ENCODE measurements at places on chromosomes 2 and 18.

- DNase-seq: no peak
These were observed 297.7 kb downstream of the GBX2 start for GRCh38 chr2:235870515-235870914.

DNA sequence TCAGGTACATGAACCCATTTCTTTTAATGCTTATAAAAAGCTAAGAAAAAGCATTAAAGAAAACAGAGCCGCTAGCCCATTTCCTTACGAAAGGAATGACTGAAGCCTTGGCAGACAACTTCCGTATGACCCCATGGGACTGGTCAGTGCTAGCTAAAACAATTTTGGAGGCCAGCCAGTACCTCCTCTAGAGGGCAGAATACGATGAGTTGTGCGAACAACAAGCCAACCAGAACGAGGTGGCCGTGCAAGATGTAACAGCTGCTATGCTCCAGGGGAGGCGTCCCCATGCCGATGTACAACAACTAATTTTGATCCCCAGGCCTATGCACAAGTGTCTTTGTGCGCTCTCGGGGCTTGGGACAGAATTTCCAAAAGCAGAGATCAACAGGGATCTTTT lies 16.7 kb downstream of the MAP3K2 start:
- DNase-seq: no peak

- DNase-seq: no peak
These were observed 48.6 kb downstream of the BIN1 start for GRCh38 chr2:127058246-127058953.

- no peak for DNase-seq
These were observed 227.4 kb upstream of the CDH7 start for GRCh38 chr18:65523461-65523860.

GRCh38 chr2:168323529-168324021 lies 76.2 kb upstream of the STK39 start:
- DNase-seq: no peak

DNA sequence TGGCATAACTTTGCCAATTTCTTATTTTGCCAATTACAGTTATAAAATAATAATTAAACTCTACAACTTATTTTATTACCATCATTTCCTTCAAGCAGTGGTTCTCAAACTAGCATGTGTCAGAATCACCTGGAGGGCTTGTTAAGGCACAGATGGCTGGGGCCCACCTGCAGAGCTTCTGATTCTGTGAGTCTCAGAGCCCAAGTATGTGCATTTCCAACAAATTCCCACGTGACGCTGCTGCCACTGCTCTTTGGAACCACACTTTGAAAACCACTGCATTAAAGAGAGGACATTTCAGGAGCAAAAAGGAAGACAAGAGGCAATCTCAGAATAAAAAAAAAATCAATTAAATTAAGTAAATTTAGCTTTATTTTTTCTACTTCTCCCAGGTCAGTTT lies 94.0 kb upstream of the HNRNPA3 start:
- DNase-seq: no peak

DNA sequence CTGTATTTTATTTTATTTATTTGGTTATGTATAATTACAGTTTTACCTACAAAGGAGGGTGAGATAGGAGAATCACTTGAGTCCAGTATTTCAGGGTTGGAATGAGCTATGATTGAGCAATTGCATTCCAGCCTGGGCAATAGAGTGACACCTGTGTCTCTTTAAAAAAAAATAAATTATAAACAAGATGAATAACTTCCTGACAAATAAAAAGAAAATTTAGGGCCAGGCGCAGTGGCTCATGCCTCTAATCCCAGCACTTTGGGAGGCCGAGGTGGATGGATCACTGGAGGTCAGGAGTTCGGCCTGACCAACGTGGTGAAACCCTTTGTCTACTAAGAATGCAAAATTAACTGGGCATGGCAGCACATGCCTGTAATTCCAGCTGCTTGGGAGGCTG lies 17.3 kb downstream of the MTA3 start:
- no peak for DNase-seq

DNA sequence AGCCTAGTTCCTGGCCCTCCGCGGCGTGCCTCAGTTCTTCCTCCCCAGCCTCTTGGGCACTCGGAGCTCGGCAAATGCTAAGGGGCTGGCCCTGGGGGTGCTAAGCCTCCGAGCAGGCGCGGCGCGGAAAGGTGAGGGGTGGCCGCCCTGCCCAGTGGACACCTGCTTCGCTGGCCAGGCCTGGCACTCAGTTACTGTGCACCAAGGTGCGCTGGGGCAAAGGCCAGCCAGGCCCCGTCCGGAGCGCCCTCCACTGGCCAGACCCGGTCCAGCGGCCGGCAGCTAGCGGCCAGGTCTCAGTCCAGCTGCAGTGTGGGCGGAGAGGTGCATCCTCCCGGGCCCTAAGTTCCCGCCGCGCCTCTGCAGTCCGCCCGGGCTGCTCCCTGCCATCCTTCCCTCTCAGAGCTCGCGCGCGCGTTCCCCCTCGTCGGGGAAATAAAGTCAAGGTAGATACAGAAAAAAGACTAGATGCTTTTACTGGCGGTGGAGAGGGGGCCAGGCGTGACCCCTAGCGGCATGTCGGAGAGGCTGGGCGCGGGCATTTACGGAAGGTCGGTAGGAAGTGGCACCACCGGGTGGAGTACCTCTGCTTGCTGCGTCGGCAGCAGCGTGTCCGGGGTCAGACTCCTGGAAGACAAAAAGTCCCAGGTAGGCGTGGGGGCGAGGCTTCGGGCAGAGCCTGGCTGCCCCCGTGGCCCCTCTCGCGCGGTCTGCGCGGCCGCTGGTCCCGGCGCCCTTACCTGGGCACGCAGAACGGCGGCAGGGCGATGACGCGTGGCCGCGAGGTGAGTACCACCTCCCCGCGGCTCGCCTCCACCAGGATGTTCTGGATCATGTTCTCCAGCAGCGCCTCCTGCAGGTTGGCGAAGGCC lies 9.4 kb upstream of the CRYBA2 start:
- DNase-seq: no peak

DNA sequence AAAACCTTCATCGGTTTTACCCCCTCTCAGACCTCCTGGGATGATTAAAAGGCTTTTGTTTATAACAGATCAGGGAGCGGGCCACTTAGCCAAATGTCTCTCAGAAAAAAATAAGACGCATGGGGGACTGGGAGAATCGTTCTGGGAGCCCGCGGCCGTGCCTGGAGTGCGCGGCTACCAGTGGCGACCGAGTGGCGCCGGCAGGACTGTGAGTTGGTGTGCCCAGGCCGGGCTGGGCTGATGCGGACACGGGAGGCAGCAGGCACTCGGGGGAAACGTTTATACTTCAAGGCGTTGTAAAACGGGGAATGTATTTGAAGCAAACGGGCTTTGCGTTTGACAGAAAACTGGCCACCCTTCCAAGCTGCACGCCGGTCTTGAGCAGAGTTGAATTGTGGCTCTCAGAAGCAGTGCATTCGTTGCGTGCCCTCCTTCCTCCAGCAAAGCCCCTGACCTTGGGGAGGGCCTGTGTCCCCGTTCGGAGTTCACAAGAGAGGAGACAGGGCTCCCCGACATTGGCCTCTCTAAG lies 4.7 kb upstream of the HOXD10 start:
- no peak for DNase-seq

- no peak for DNase-seq
These were observed 135.3 kb upstream of the CTAGE1 start for GRCh38 chr18:22552899-22553460.

- DNase-seq: no peak
These were observed 167.3 kb downstream of the HRH4 start for GRCh38 chr18:24627644-24628315.

GRCh38 chr2:236552212-236552542 lies 17.4 kb upstream of the ACKR3 start:
- DNase-seq: no peak

DNA sequence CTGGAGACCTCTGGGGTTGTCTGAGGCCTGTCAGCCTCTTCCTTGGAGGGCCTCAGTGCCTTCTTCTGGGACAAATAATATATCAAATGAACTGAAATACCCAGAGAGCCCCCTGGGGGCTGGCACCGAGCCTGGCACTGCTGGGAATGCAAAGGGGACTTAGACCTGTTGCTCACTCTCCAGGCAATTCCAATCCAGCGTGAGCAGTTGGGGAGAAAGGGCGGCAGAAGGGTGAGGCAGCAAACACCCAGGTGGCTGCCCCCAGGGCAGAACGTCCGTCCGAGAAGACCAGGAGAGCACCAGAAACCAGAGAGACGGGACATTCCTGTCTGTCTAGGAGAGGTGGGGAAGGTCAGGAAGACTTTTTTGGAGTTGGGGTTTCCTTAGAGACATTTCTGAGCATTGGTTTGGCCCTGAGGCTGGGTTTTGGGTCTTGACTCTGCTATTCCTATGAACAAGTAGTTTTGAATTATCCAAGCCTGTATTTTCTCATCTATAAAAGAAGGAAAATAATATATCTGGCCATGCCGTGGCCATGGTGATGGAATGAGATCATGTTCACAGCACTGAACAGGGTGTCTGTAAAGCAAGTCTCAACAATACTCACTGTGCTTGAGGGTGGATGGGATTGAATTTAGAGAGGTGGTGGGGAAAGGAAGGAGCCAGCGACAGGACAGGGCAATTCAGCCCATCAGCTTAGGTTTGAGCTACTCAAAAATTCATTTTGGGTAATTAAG lies 44.3 kb upstream of the ZBTB7C start:
- DNase-seq: no peak

GRCh38 chr18:54134053-54134452 lies 90.4 kb downstream of the MBD2 start:
- DNase-seq: no peak

DNA sequence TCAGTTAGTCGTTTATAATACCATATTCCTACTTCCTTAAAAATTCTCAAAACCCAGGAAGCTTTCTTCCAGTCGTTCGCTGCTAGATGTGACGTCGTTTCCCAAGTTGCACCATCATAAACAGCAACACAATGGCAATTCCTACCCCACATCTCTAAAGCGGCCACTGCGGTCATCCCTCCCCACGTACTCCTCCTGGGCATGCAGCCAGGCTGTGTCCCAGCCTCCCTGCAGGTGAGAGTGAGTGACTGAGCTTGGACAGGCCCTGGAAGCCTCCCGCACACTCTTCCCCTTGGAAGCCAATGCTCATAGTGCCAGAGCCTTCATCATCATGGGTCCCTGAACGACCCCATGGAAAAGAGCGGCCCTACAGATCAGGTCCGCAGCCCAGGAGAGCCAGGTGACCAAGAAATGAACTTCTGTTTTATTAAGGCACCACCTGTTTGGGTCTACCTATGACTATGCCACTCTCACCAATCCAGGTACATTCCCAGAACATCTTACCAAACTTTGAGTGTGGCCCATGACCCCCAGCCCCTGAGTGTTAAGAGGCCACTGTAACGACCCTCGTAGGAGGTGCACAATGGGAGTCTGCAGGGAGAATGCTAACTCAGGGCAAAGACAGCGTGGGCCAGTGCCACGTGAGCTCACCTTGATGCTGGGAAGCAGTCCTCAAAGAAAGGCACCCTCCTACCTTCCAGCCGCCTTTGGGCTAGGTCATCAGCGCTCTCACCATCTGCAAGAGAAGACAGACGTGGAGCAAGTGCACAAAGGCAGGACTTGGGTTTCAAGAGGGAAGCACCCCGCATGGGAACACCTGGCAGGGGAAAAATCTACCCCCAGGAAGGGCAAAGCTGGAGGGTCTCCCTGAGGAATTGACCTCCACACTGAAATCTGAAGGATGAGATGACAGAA lies 74.7 kb upstream of the RAB6C start:
- no peak for DNase-seq

DNA sequence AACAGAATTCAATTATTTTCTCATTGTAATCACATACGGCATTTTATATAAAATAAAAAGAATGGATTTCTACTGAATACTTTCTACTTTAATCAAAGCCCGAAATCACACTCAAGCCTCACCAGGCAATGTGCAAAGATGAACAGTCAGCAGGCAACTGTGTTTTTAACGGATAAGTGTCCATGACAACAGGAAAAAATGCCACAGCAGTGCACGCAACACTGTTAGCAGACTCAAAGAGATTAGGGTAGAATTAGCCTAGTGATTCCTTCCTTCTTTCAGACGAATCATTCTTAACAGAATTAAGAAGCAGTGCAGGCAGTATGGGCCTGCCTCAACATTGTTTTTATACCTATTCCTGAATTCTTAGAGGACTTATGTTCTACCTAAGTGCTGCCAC lies 135.6 kb downstream of the CDH2 start:
- DNase-seq: no peak

DNA sequence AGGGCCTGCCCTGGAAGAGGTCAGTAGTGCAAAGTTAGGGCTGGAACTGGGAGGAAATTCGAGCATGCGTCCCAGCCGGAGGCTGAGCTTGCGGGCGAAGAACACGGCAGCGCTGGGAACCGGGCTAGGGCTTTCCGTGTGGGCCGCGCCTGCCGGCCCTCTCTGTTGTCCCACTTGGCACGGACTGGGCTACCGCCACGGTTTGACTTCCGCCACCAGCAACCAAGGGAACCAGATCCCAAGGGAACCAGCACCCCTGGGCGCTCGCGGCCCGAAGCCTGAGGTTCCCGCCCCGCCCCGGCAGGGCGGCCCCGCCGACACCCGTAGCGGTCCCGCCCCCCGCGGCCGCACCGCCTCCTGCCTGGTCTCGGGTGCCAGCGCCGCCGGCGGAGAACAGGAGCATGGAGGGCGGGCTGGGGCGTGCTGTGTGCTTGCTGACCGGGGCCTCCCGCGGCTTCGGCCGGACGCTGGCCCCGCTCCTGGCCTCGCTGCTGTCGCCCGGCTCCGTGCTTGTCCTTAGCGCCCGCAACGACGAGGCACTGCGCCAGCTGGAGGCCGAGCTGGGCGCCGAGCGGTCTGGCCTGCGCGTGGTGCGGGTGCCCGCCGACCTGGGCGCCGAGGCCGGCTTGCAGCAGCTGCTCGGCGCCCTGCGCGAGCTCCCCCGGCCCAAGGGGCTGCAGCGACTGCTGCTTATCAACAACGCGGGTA lies at the start of gene SPR:
Gene SPR, plus strand, starts transcription at position 377 of the 708 bp plus-strand sequence. Its CDS starts 25 bp downstream, at position 402.
- peak; percentile 41 for DNase-seq

GRCh38 chr2:238459081-238459629 lies 32.4 kb downstream of the ASB1 start:
- DNase-seq: no peak

GRCh38 chr2:10392951-10393639 lies 55.0 kb downstream of the ODC1 start:
- no peak for DNase-seq

DNA sequence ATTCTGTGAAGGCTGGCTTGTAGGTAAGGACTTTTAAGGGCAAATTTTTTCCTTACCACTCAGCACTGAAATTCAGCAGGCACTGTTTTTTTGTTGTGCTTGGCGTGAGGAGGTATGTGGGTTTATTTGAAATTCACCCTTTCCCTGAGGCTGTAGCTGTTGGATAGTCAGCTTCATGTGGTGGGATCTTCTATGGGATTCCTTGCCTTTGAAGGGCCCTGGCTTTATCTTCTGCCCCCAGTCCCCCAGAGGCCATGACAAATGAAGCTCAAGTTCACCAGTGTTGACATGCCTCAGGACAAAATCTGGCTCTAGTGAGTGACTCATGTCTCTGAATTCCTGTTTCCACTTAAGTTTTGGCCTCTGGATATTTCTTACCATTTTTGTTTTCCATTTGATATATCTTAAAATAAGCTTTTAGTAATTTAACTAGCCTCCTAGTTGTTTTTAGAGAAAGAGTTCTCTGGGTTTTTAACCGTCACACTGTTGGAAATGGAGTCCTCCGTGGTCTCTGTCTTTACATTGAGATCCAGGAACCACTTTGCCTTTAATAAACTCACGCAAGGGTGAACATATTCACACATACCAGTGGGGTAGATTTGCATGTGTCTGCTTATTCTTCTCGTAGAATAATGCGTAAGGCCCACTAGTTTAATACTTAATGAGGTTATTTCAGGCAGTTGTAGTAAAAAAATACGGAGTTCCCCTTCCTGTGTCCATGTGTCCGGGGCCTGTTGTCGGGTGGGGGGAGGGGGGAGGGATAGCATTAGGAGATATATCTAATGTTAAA lies 211.1 kb upstream of the FAM98A start:
- DNase-seq: no peak
